Mucosa of gallbladder (tissue), 1 donor: ENCODE measurements at places on chromosomes 16 and 17. TPM values are rescaled to one million over a fixed set of nuclear protein-coding genes. Genes with fewer than 3 reads are reported as not detected.

Gene ZNF385C
- total RNA-seq, result 0.32 TPM

Gene FBXO39
- total RNA-seq, result 0.23 TPM

Gene CIBAR2
- not detected for total RNA-seq

Gene BBS2
- 42.7 TPM for total RNA-seq

Gene COTL1
- total RNA-seq, result 129 TPM

Gene BAIAP3
- 2.6 TPM for total RNA-seq

Gene CDH11
- 41.1 TPM for total RNA-seq

Gene GPR139
- total RNA-seq, result not detected

Gene GAS2L2
- not detected for total RNA-seq

Gene PRR35
- not detected for total RNA-seq

Gene ITGAL
- total RNA-seq, result 16.7 TPM

Gene CDRT15
- total RNA-seq, result not detected

Gene IRF8
- total RNA-seq, result 29.6 TPM

Gene ZNF747
- 11.9 TPM for total RNA-seq

Gene THRA
- total RNA-seq, result 78.7 TPM

Gene SRCIN1
- 4.5 TPM for total RNA-seq

Gene PARD6A
- total RNA-seq, result 10.4 TPM

Gene SGF29
- total RNA-seq, result 18.8 TPM

Gene AANAT
- total RNA-seq, result not detected

Gene IRX6
- total RNA-seq, result 0.17 TPM

Gene WWP2
- 68.6 TPM for total RNA-seq

Gene POLR2C
- 65.7 TPM for total RNA-seq

Gene MFAP4
- total RNA-seq, result 303 TPM

Gene KLHL10
- 0.29 TPM for total RNA-seq

Gene PCYT2
- total RNA-seq, result 66.0 TPM

Gene FAM171A2
- 4.0 TPM for total RNA-seq

Gene KIF19
- 0.32 TPM for total RNA-seq

Gene GCGR
- total RNA-seq, result 0.20 TPM

Gene CCL16
- 0.35 TPM for total RNA-seq

Gene CTRB1
- total RNA-seq, result 15.0 TPM

Gene NPIPA2
- total RNA-seq, result 6.7 TPM

Gene CAVIN1
- 273 TPM for total RNA-seq

Gene CETP
- total RNA-seq, result 0.26 TPM

Gene CACNA1G
- 0.26 TPM for total RNA-seq

Gene FN3K
- 46.8 TPM for total RNA-seq

Gene SLC9A5
- 3.2 TPM for total RNA-seq

Gene KRT33A
- not detected for total RNA-seq

Gene ADAD2
- total RNA-seq, result 0.60 TPM

Gene KRT13
- total RNA-seq, result 0.40 TPM

Gene SLC5A11
- total RNA-seq, result 2.5 TPM
